Smooth muscle cell of the pulmonary artery (primary cell): ENCODE measurements at places on chromosomes 6 and 20. TPM values are rescaled to one million over a fixed set of nuclear protein-coding genes. Genes with fewer than 3 reads are reported as not detected.

Gene VGLL2
- not detected in 2 replicates for total RNA-seq

Gene COL10A1
- 0.10 and 0.39 TPM in 2 replicates for total RNA-seq

Gene ADA
- total RNA-seq = 12.0 and 45.0 TPM in 2 replicates

Gene GTSF1L
- total RNA-seq = not detected in 2 replicates

Gene MYLK2
- 0.07 and 0.10 TPM in 2 replicates for total RNA-seq

Gene NKX2-2
- not detected in 2 replicates for total RNA-seq

Gene CDC5L
- total RNA-seq = 16.1 and 19.6 TPM in 2 replicates

Gene KIF3B
- total RNA-seq = 36.3 and 46.0 TPM in 2 replicates

Gene DEFB110
- total RNA-seq = not detected in 2 replicates

Gene PROCR
- 51.4 and 129 TPM in 2 replicates for total RNA-seq

Gene SLC22A16
- total RNA-seq = not detected in 2 replicates

Gene BTBD9
- 15.5 and 20.4 TPM in 2 replicates for total RNA-seq

Gene MAP1LC3A
- total RNA-seq = 28.3 and 29.1 TPM in 2 replicates

Gene OR12D3
- not detected in 2 replicates for total RNA-seq

Gene MYH7B
- total RNA-seq = 0.13 and 0.20 TPM in 2 replicates

Gene PRKN
- 1.1 and 3.0 TPM in 2 replicates for total RNA-seq

Gene CCHCR1
- total RNA-seq = 13.7 and 14.9 TPM in 2 replicates

Gene ARFGEF3
- total RNA-seq = 1.0 and 3.1 TPM in 2 replicates

Gene KCNB1
- 0.07 TPM in 2 replicates for total RNA-seq

Gene OARD1
- total RNA-seq = 7.5 and 8.5 TPM in 2 replicates

Gene ZBTB46
- total RNA-seq = 2.7 and 4.3 TPM in 2 replicates

Gene KIAA1755
- total RNA-seq = 4.7 and 5.9 TPM in 2 replicates

Gene REPS1
- total RNA-seq = 22.7 and 28.5 TPM in 2 replicates

Gene SLC52A3
- total RNA-seq = not detected in 2 replicates

Gene CAPN11
- not detected in 2 replicates for total RNA-seq

Gene NOL4L
- total RNA-seq = 3.4 and 5.5 TPM in 2 replicates

Gene LY6G6C
- total RNA-seq = not detected in 2 replicates

Gene PTCRA
- total RNA-seq = not detected in 2 replicates

Gene HDGFL1
- not detected in 2 replicates for total RNA-seq

Gene ROS1
- total RNA-seq = 0.07 TPM in 2 replicates

Gene PACRG
- total RNA-seq = 0.20 TPM in 1 of 2 replicates, not detected in the other

Gene SAMHD1
- total RNA-seq = 16.3 and 18.8 TPM in 2 replicates

Gene ANKRD66
- not detected in 2 replicates for total RNA-seq

Gene PPP1R18
- total RNA-seq = 55.1 and 74.0 TPM in 2 replicates

Gene WFDC5
- total RNA-seq = not detected in 2 replicates

Gene C6orf52
- 0.46 TPM in 1 of 2 replicates, not detected in the other for total RNA-seq

Gene MMP24
- total RNA-seq = 0.98 and 2.0 TPM in 2 replicates
